ENCODE measurements at places on chromosomes 6 and 20. TPM values are rescaled to one million over a fixed set of nuclear protein-coding genes. Genes with fewer than 3 reads are reported as not detected.

The RIPPLY2 gene
- not detected for total RNA-seq

The CFB gene
- total RNA-seq = 65.1 TPM

The EPB41L1 gene
- total RNA-seq = 11.1 TPM

The MCCD1 gene
- total RNA-seq = not detected

The MTRF1L gene
- total RNA-seq = 19.7 TPM

The PIGU gene
- 7.1 TPM for total RNA-seq

The LPA gene
- total RNA-seq = under 0.01 TPM

The NRSN1 gene
- total RNA-seq = not detected

The LRP11 gene
- total RNA-seq = 69.1 TPM

The GABBR1 gene
- 8.2 TPM for total RNA-seq

The ADTRP gene
- total RNA-seq = 1.1 TPM

The WFDC5 gene
- total RNA-seq = not detected

The NCOA6 gene
- total RNA-seq = 4.0 TPM

The OOEP gene
- not detected for total RNA-seq
